Erythroblast (primary cell): ENCODE measurements at places on chromosomes 5 and 9.

DNA sequence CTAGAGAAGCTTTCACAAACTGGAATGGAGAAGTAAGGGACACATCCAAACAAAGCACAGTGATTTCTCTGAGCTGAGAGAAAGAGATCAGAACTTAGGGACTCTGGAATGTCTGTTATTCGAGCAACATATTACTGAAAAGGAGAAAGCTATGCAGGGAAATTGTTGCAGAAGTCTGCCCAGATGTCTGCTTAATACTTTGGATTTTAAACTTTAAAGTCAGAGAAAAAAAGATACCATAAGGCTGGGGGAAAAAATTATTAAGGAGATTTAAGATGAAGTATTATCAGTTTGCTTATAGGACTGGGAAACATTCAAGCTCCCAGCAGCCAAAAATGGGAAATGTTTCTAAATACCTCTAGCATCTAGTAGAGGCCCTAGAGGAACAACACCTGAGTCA is 803.9 kb downstream of the TAF11L14 start:
- no peak for DNase-seq

GRCh38 chr5:107567901-107568671 is 102.7 kb downstream of the EFNA5 start:
- no peak for DNase-seq

- DNase-seq, result no peak
These were observed 286.1 kb downstream of the TRPM3 start for GRCh38 chr9:70835323-70835722.

DNA sequence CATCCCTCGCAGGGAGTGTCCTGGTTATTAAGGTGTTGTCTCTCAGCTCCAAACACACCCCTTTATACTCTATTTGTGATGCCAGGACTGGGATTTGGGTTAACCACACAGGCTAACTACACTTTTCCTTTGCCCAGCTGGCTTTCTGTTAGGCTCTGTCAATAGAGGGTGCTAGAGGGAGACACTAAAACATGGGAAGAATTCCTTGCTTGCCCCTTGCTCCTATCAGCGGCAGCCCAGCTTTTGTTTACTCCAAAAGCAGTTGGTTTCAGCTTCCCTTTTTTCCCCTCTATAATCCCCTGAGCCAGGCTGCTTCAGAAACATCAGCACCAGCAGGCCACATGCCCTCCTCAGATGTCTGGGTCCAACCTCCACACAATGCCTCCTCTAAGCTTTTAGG is 297.1 kb downstream of the KCTD16 start:
- DNase-seq, result no peak

DNA sequence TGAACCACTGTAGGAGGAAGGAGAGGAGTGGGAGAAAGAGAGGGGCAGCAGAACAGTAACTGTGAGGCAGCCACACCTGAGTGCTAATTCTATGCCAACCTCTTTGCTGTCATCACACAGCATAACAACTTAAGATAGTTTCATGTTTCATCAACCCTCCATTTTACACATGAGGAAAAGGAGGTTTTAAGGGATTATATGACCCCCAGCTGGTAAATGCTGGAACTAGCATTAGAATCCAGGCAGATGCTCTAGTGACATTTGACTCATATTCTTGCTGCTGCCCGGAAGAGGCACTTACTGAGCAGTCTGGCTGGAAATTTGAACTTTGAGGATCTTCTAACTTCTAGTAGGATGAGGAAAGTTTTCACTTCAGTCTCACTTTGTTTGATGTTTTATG is 24.1 kb upstream of the VLDLR start:
- no peak for DNase-seq

DNA sequence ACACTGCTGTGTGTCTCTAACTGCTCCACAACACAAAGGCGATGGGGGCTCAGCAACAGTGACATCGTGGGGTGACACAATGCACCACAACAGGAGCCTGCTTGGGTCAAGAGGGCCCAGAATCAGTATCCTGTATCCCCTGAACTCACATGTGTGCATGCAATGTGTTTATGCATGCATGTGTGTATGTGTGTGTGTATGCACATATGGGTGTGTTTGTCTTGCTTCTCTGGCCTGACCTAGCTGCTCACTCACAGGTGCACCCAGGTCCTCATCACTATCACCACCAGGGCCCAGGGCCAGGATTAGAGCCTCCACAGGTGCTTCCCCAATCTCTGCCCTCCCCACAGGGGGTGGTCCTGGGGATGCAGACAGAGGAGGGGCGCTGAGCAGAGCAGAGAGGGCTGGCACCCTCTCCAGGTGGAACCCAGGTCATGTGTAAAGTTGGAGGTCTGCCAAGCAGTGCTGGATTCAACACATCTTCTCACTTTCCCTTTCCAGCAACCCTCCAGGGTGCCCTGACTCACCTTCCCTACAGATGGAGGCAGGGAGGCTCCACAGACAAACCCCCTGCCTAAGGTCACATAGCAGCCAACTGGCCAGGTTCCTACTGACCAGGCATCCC is 18.1 kb upstream of the ZNF484 start:
- no peak for DNase-seq

- DNase-seq, result no peak
These were observed 1.8 kb upstream of the TRIM41 start for GRCh38 chr5:181221105-181221791.

- no peak for DNase-seq
These were observed 52.9 kb downstream of the PAM start for GRCh38 chr5:102807878-102808502.

DNA sequence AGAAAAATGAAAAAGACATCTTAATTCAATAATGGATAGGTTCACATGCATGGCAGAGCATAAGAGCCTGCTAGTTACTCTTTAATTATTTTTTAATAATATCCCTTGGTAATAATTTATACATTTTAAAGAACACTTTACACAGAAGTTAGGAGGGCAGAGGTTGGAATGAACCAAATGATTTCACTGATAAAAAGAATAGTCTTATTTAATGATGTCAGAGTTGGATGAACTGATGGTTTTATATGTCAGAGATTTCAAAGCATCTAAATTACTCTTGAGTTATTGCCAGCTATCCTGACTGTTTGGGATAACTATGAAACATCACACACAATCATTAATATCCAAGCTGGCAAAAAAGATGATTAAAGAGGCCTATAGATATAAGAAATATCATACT is 244.8 kb downstream of the CSNK1G3 start:
- no peak for DNase-seq

DNA sequence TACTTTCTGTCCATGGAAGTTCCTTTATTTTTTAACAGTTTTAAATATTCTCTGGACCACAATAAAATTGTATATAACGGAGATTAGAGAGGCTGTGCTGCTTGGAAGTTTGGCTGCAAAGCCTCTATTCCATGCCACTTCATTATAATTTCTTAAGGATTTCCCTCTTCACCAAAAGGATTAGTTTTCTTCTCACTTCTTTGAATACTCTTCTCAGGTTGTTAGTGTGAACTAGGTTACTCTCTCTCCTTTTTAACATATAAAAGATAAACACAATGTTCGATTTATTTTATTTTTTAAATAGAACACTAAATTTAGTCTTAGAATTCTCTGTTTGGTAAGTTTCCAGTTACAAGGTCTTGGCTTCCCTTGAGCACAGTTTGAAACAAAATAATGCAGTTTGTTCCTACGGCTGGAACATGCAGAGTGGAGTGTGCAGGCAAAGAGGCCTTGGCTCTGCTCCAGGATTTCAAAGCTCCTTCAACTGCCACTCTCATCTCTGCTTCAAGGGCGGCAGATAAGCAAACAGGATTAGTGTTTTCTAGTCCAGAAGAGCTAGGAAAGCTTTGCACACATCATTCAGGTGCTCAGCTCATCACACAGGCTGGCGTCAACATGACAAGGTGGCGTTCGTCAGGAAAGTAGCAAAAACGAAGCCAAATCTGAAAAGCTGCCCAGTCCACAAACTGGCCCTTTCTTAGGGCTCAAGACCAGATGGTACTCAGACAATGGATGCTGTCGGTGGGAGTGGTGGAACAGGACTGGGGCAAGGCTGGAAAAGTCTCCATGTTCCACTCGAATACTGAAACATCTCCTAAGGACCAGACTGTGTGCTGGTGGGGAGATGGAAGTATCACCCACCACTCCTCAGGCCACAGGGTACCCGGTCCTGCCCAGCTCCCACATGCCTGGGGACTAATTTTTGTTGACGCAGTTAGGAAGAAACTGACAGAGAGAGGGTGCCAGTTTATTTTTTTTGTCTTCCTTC is 286.6 kb downstream of the CRB2 start:
- DNase-seq, result peak; percentile 54

- DNase-seq, result no peak
These were observed 30.6 kb downstream of the PLPP7 start for GRCh38 chr9:131320031-131320685.

DNA sequence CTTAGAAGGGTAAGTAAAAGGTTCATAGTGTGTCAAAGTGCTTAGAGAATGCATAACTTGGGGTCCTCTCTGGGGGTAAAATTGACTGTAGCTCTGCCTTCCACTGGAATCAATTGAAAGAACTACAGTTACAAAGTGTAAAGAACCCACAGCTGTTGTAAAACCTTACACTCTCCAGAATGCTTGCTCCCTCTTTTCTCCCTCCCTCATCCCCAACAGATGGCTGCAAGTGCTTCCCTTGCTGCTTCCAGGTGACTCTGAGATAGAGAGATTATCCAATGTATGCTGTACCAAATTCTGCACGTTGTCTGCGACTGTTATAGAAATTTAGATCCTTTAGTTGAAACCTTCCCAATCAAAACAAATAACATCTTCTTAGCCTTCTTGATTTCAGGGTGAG is 126.0 kb downstream of the STK32A start:
- DNase-seq, result no peak

DNA sequence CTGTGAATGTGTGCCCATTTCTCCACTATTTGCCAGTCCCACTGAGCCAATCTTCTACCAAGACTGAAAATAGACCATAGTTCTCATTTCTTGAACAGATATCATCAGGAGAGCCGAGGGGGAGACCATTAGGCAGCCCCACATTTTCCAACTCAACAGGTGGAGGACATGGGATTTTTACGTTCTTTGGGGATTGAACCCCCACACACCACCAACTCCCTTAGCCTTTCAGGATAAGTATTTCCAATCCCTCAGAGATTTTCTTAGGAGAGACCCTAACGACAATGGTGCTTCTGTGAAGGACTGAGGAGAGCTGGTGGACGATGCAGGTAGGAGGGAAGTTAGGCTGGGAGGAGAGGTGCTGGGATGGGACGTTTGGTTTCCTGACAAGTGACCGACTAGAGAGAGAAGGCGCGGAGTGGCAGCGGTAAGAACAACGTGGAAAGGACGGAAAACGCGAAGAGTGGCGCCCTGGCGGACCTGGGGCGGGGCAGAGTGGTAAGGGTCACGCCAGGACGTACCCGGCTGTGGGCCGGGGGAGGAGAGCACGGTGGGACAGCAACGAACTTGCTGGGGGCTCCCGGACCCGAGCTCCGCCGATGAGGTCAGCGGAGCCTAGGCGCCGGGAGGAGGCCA is 681 bp upstream of the CHSY3 start:
- DNase-seq, result peak; percentile 34

- no peak for DNase-seq
These were observed 134.7 kb upstream of the SLIT3 start for GRCh38 chr5:169435506-169436229.
